H54 (cell line): ENCODE measurements at places on chromosomes 6 and 20.

GRCh38 chr6:117540670-117541069 lies 58.2 kb downstream of the DCBLD1 start:
- DNase-seq: no peak

GRCh38 chr20:50449738-50450492 lies 60.3 kb upstream of the PTPN1 start:
- DNase-seq: no peak

DNA sequence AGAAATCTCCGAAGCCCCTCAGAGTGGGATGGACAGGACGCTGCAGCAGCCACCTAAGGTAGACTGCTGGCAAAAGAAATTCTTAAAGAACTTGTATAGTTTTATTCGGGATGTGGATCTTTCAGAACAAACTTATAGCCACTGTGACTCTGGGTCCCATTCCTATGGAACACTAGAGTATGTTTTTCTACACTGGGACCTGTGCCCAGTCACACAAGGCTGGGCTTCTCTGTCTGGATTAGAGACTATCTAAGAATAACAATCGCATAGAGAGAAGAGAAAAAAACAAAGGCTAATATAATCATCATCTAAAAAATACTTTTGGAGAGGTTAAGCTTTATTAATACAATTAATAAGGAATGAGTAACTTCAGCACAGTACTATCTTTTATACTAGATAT lies 28.9 kb downstream of the RMND1 start:
- no peak for DNase-seq

GRCh38 chr6:127289934-127290333 lies 23.3 kb downstream of the RNF146 start:
- no peak for DNase-seq

DNA sequence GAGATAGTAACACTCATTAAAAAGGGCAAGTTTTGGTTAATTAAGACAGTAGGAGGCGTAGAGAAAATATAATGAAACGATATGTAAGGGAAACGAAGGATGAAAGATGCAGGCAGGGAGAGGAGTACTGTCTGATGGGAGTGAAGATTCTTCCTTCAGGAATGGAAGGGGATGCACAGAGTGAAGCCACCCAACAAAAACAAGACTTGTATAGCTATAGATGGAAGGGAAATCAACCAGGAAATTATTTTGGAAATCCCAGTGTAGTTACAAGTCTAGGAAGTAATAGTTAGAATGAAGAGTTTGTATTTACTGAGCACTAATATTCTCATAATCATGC lies 19.7 kb upstream of the HLA-DRB1 start:
- no peak for DNase-seq
